ENCODE measurements at places on chromosomes 4 and X.

- DNase-seq = peak; percentile 72
Observed at GRCh38 chrX:100413229-100413628, 3.2 kb upstream of the PCDH19 start.

GRCh38 chrX:13996650-13997049 is 33.0 kb downstream of the GEMIN8 start:
- peak; percentile 92 for DNase-seq

- no peak for DNase-seq
Observed at GRCh38 chr4:55367084-55367722, 21.2 kb downstream of the SRD5A3 start.

DNA sequence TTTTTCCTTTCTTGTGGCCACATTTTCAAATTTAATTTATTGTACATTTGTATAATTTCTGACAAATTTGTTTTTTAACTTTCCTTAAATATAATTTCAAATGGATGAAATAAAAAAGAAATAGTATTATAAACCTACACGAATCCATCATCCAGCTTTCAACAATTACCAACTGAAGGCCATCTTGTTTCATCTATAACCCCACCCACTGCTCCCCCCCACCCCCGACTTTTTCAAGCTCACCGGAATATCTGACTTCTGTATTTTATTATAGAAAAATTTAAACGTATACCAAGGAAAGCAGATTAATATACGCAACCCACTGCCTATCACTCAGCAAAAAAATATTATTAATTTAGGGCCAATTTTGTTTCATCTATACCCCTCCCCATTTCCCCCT is 1.1 kb downstream of the MORF4L2 start:
- no peak for DNase-seq

DNA sequence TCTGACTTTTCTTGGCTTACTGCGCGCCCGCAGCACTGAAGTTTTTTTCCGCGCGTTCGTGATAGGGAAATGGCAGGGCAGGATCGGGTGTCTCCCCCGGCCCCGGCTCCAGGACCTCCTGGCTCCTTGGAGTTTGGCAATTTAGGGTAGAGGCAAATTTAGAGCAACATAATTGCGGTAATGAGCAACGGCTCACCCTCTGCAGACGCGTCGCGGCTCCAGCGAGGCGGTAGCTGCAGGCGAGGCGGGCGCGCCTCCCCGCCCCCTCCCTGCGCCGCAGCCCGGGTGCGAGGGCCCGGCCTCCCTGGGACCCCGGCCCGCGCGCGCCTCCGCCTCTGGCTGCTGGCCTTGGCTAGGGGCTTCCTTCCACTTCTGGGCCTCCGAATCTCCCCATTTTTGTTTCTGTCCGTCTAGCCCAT is 6.2 kb downstream of the MSX1 start:
- no peak for DNase-seq

- DNase-seq = no peak
Observed at GRCh38 chr4:8153441-8153840, 5.2 kb downstream of the ABLIM2 start.
